Prostate gland (tissue), 2 donors: ENCODE measurements at places on chromosomes 6 and 20.

DNA sequence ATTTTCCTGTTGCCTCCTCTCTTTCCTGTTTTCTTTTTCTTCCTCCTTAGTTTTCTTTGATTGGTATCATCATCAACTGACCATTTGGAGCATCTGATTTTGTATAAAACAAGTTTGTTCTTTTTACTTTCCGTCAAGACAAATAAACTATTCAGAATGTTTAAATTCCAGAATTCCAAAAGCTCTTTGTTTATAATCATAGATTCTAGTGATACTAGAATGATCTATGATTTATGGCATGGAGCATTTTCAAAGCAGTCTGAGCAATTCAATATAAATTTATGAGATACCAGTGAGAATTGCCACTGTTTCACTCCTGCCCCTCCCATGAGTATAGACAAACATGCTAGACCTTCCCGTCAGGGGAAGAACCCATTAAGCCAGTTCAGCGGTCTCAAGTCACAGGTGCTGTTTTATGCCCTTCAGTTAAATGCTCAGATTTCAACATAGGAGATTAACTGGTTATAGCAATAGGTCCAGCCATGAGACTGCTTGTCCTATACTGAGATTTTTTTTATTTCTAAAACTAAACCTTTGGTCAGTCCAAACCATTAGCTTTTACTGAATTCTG lies 60.7 kb downstream of the GRIK2 start:
- DNase-seq: peak; percentile 23

GRCh38 chr6:35400901-35401311 lies 51.2 kb upstream of the FANCE start:
- DNase-seq: no peak

DNA sequence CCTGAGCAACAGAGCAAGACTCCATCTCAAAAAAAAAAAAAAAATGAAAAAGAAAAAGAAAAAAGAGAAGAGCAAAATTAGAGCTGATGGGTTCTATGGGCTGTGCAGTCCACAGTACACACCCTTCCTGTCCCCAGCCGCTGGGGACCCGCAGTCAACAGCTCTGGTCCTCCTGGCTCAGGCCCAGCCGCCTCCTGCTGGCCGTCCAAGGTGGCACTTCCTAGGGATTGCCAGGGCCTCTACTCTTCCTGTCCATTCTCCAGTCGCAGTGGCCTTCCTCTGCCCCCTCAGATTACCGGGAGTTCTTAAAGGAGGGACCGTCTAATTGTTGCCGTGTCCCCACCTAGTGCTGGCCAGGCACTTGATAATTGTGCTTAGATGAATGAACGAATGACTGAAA lies 41.7 kb downstream of the TMEM242 start:
- DNase-seq: no peak

DNA sequence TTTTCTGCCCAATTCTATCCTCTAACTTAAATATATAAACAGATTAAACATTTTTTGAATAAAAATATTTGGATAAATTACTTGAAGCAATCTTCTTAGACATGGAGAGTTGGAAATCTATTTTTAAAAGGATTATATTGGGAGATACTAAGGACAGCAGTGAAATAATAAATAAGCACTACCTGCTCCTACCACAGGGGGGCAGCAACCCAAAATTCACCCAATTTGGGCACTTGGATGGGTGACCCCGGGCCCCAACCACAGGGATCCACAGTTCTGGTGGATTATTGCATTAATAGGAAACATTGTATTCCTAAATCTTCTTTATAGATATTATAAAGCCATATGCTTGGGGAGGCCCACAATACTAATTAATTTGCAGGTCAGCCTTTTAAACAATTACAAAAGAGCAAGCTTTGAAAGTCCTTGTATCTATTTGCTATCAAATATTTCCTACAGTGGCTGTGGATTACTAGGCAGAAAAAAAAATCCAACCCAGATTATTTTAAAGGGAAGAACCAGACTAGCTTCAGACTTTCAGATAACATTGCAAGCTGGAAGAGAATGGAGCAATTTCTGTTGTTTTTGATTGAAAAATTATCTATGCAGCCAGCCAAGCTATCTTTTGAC lies 66.4 kb upstream of the PDE10A start:
- DNase-seq: no peak

DNA sequence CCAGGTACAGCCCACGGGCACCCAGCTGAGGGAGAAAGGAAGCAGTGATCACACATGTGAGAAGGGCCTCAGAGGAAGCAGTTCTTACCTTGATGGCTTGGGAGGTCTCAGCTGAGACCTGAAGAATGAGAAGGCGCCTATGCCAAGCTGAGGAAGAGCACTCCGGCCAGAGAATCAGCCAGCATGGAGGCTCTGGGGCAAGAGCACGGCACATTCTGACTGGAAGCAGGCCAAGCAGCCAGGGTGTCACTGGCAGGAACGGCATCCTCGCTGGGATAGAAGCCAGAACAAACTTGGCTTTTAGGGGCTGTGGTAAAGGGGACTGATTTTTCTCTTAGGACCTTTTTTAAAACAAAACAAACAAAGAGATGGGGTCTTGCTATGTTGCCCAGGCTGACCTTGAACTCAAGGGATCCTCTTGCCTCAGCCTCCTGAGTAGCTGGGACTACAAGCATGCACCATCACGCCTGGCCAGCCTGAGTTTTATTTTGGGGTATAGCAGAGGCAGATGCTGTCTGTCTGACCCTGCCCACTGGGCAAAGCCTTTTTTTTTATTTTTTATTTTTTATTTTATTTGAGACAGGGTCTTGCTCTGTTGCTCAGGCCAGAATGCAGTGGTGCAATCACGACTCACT lies 17.6 kb downstream of the GHRH start:
- peak; percentile 30 for DNase-seq

GRCh38 chr6:1285556-1285955 lies 26.3 kb upstream of the FOXQ1 start:
- no peak for DNase-seq
